GM06990 (cell line): ENCODE measurements at places on chromosomes 2 and 18.

GRCh38 chr2:142944721-142945120 is 67.3 kb downstream of the KYNU start:
- DNase-seq, result no peak

- no peak for DNase-seq
Measured at GRCh38 chr2:218168635-218169462, 2.1 kb upstream of the CXCR1 start.

DNA sequence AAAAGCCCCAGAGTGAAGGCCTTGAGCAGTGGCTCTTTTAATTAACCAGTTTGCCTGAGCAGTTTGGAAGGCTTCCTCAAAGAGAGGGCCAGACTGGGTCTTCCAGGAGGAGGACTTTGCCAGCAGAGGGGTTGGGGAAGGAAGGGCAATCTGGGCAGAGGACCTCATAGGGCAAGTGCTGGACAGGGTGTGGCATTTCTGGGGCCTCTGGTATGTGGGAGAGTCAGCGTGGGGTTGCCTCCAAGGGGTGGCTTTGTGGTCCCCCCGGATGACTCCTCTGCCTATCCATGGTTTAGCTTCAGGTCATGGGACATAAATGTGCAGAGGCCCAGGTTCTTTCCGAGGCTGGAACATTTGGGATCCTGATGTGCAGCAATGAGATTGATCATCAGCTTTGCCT is 12.6 kb downstream of the GLI2 start:
- no peak for DNase-seq

DNA sequence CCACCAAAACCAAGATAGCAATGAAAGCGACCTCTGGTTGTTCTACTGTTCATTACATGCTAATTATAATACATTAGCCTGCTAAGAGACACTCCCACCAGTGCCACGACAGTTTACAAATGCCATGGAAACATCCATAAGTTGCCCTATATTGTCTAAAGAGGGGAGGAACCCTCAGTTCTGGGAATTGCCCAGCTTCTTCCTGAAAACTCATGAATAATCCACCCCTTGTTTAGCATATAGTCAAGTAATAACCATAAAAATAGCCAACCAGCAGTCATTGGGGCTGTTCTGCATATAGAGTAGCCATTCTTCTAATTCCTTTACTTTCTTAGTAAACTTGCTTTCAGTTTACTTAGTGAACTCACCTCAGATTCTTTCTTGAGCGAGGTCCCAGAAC is 189.8 kb upstream of the SOX11 start:
- DNase-seq, result no peak

DNA sequence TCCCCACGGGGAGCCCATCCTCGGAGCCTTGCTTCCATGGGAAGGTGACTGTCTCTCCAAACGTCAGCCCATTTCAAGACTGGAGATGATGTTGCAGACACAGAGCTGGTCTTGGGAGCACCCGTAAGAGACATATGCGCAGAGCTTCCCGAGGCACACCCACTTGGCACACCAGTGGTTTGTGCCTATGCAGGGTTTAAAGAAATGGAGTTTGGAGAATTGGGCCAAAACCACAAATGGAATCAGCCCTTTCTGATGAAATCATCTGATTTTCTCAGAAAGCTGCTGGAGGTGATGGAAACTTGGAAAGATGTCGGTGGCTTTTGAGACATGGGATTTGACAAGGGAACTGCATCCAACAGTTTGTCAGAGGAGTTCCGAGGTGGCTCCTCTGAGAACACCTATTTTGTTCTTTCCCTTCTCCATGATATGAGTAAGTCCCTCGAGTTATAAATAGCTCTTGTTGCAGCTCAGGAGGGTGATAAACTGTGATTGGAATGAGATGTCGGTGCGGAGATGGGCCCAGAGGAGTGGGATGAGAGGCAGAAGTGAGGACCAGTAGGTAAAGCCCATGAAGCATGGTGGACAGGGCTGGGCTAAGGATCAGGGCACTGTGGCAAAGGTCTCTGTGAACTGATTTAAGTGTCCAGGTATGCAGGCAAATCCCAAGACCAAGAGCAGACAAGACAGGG is 225.7 kb downstream of the ACKR3 start:
- no peak for DNase-seq

GRCh38 chr2:101795033-101795432 is 97.5 kb downstream of the MAP4K4 start:
- DNase-seq, result no peak

DNA sequence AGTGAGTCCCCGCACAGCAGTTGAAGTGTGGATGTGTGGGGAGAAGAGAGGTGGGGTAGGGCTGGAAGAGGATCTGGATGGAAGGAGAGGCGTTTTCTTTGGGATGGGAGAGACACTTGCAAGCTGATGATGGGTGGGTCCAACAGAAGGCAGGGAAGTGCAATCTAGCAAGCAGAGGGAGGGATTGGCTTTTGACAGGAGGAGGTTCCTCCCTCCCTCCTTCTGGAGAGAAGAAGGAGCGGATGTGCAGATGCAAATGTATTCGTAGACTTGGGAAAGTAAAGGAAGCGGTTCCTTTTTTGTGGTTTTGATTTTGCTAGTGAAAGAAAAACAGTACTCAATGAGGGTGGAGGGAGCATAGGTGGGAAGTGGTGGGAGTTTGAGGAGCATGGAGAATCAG is 48.9 kb downstream of the LAMA3 start:
- no peak for DNase-seq

DNA sequence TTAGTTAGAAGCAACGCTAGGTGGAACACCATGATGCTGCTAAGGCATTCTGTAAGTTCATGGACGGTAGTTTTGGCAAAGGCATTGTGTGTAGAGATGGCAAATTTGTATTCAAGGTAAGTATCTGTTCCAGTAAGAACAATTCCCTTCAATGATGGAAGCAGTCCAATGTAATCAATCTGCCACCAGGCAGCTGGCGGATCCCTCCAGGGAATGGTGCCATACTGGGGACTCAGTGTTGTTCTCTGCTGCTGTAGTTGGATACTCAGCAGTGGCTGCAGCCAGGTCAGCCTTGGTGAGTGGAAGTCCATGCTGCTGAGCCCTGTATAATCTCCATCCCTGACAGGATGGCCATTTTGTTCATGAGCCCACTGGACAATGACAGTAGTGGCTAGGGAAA is 62.8 kb downstream of the ARL6IP6 start:
- DNase-seq, result no peak

DNA sequence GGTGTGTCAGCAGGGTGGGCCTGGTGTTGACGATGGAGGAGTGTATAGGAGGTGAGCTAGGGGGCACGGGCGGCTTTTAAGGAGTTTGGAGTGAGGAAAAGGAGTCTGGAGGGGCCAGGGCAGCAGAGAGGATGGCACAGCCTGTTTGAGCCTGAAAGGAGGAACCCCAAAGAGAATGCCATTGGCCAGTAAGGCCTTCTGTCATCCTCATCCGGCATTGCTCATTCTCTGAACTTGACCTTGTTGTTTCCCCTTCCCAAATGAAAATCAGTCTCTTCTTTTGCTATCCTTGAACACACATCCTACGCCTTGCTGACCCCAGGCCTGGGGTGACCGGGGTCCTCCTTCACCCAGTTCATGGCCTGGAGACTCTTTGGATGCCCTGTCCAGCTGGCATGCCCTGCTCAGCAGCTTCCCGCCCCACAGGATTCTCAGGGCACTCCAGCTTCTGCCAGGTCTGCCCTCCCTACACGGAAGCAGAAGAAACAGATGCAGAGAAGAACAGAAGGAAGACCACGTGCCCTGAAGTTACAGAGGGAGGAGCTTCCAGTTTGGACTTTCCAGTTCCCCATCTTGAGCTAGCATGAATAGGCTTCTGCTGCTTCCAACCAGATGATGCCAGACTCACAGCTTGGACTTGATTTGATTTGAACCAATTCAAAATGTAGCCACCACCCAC is 20.5 kb upstream of the KIF3C start:
- DNase-seq, result no peak

- no peak for DNase-seq
Measured at GRCh38 chr2:47520302-47520630, 117.3 kb downstream of the MSH2 start.

DNA sequence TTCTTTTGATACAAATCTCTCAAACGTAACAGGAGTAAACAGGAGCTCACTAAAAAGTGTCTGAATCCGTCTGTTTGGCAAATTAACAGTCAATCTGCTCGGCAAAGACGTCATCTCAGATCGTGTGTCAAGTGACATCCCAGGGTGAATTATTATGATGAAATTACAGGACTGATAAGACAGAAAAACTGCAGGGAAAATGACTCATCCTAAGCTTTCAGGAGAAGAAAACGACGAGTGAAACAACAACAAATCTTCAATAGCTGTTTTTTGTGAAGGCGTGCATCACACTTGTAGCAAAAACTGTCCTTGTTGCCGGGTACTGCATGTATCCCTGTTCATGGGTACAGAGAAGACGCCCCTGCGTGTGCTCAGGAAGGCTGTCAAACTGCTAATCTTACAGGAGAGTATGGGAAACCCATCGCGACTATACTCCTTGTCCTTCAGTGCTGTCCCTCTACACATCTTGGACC is 24.9 kb downstream of the EPB41L3 start:
- DNase-seq, result no peak

GRCh38 chr2:11234309-11234708 is 79.0 kb downstream of the SLC66A3 start:
- no peak for DNase-seq

GRCh38 chr2:1162768-1163584 is 212.3 kb downstream of the SNTG2 start:
- no peak for DNase-seq

GRCh38 chr2:206887745-206888144 is 51.6 kb upstream of the CPO start:
- DNase-seq, result no peak

- DNase-seq, result no peak
Measured at GRCh38 chr18:31232013-31232412, 69.4 kb upstream of the DSC1 start.

- no peak for DNase-seq
Measured at GRCh38 chr2:239220341-239220740, 180.5 kb downstream of the HDAC4 start.

DNA sequence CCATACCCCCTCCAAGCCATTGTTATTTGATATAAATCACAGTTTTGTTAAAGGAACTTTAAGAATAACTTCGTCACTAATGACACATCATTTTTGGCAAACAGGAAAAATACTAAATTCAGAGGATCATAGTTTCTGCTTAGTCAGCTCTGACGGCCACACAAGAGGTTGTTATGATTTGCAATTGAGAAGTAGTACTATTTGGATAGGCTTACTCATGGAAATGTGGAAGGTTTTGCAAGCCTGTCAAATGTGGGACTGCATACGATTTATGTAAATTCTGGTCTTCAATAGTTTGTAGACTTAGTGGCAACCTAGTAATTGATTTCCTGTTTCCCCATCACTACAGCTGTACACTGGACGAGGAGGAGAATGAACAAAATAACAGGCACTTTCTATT is 108.1 kb downstream of the ARHGEF33 start:
- no peak for DNase-seq

DNA sequence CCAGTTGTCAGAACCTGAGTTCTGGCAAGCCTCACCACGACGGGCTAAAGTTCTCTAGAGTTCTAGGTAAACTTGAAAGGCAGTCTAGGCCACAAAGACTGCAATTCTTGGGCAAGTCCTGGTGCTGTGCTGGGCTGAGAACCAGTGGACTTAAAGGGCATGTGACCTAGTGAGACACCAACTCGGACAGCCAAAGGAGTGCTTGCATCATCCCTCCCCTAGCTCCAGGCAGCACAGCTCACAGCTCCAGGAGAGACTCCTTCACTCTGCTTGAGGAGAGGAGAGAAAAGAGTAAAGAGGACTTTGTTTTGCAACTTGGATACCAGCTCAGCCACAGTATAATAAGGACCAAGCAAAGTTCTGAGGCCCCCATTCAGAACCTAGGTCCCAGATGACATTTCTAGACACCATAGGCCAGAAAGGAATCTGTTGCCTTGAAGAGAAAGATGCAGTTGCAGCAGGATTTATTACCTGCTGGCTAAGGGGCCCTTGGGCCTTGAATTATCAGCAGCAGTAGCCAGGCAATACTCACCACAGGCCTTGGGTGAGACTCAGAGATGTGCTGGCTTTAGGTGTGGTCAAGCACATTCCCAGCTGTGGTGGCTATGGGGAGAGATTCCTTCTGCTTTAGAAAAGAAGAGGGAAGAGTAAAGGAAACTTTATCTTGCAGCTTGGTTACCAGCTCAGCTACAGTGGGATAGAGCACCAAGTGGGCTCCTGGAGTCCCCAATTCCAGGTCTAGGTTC is 51.8 kb downstream of the UPP2 start:
- DNase-seq, result no peak

DNA sequence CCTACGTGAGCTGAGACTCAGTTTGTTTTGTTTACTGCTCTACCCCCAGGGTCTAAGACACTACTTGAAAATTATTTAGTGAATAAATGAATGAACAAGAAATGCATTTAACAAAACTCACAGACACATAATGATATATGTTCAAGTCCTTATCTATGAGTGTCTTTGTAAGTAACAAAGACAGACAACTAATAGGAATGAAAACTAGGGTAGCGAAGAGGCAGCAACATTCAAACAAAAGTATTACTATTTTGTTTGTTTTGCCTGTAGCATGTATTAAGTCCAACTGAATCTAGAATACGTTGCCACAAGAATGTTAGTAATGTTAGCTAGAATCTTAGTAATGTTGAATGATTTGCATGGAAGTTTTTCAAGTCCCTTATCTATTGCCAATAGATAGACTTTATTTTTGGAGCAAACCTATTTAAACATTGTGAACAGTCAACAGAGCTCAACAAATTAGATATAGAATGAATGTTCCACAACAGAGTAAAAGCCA is 144.8 kb upstream of the VWC2L start:
- no peak for DNase-seq

- no peak for DNase-seq
Measured at GRCh38 chr18:29157905-29158304, 981.0 kb upstream of the CDH2 start.

DNA sequence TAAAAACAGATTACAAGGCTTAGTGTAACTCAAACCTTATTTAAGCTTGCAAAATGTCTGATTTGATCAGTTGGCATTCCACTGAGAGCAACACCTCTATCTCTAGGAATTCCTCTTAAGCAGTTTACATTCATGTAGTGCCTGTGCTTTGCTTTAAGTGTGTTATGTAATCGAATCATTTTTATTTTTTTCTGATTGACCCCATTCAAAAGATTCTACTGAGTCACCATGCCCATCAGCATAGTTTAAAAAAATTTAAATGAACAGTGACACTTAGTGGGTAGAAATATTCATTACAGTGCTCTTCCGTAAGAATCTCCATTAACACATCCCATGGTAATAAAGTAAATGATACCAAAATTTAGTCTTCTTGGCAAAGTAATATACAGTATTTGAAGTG is 67.8 kb upstream of the SLC4A10 start:
- DNase-seq, result no peak

DNA sequence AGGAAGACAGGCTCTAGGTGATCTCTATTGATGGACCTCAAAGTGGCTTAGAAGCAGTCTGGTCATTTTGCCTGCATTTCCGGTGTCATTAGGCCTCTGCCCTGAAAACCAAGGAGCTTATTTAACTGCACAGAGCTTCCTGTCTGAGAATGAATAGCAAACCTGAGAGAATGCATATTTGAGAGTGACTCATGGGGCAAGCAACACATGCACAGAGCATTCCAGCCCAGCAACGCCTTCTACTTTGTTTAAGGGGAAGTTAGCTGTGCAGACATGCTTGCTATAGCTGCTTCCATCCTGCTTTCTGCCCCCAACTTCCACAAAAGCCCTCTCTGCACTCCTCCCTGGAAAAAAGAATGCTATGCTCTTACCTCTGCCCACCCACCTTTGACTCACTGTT is 232.8 kb downstream of the GRB14 start:
- no peak for DNase-seq

- peak; percentile 93 for DNase-seq
Measured at GRCh38 chr2:30231212-30231995, at the start of gene LBH. Gene LBH, plus strand, starts transcription at chr2:30231534. Its CDS starts 205 bp downstream, at chr2:30231739.
